ENCODE measurements at places on chromosomes 2 and 18. TPM values are rescaled to one million over a fixed set of nuclear protein-coding genes. Genes with fewer than 3 reads are reported as not detected.

The CRYGC gene
- total RNA-seq, result not detected

The NETO1 gene
- total RNA-seq, result 0.26 TPM

The HRH4 gene
- total RNA-seq, result under 0.01 TPM

The OTOS gene
- total RNA-seq, result not detected

The SPC25 gene
- total RNA-seq, result not detected

Measured in fibroblast of lung (primary cell).